Renal cortical epithelial cell (primary cell): ENCODE measurements at places on chromosomes 7 and 10.

DNA sequence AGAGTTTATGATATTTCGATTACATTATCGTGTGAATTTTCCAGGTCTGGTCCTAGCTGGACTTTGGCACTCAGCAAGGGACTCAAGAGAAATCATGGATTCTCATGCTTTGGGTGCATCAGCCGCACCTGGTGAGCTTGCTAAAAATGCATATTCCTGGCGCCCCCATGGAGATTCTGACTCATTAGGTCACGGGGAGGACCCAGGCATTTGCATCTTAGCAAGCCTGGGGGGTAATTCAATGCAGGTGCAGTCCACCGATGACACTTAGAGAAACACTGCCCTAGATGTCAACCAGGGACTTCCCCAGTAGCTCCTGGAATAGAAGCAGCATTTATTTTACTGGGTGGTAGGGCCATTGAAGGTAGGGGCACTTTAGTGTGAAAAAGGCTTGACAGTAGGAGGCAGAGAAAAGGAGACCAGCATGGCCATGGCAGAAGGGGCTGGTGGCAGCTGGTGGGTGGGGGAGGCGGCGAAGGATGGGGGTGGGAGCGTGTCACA is 29.9 kb upstream of the PDCD4 start:
- DNase-seq = no peak

GRCh38 chr7:150955519-150956394 is 22.4 kb downstream of the KCNH2 start:
- peak; percentile 7 for DNase-seq

DNA sequence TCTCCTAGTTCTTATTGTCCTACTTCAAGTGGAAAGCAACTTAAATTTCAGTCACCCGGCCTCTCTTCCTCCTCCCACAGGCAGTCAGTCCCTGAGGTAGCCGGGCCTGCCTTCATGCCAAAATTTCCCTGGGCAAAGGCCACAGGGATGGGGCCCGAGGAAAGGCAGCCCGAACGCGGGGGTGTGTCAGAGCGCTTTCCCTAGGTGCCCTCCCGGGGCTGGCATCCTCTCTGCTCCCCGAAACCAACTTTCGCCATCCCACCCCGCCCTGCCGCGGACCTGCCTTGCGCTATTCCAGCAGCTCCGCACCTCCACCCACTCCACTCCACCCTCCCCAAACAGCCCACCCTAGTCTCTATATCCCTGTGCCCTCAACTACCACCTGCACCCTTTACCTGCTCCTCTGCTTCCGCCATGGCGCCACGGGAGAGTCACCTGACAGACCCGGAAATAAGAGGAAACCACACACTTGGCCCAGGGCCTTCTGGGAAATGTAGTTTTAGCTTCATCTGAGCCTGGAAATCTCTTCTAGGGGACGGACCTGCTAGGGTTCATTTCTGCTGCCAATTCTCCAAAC is at the start of gene VPS41:
VPS41 (minus strand) TSS at position 433 of the 577 bp plus-strand sequence; CDS start at position 416, 17 bp downstream.
- DNase-seq = peak; percentile 72

DNA sequence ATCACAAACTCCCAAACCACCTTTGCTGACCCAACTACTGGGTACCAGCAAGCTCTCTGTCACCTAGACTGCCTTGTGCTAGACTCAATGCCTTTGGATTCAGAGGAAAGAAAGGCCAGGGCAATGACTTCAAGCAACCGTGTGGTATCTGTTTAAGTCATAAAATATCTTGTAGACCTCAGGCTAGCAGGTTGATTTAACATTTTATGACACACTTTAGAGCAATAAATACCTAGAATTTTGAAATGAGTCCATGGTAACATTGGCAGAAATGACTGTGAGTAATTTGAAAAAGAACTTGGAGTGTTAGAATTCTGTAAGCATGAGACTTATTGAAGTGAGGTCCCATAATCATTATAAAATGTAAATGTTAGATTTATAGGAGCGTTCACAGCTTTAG is 87.2 kb downstream of the TWIST1 start:
- DNase-seq = peak; percentile 7

DNA sequence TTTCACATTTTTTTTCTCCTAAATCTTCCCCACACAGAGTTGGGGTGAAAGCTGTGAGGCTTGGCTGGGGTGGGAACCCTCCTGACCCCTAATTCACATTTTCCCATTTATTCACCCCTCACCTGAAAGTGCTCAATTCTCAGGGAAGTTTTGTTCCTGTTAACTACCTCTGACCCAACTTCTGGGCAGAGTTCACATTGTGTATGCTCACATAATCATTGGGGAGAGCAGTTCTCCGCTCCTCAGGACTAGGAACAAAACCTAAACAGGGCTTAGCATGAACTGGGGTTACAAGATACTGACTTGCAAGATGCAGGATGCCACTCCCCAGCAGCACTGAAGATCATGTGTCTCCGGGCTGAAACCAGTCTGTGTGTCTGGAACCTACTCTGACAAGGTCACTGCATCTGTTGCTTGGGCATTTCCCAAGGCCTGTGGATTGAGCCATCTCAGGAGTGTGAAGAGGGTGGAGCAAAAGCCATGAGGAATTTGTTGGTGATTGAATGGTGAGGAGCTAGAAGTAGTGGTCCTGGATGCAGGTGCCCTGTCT is 258.1 kb upstream of the IGFBP3 start:
- DNase-seq = peak; percentile 47

GRCh38 chr7:123872908-123873307 is 27.9 kb downstream of the HYAL4 start:
- no peak for DNase-seq
